ENCODE measurements at places on chromosomes 12 and 14.
A peak's percentile ranks its signal among the peaks of the same experiment; 100 is the strongest.

- peak; percentile 64 for DNase-seq
Observed at GRCh38 chr12:1185460-1186182, 194.6 kb downstream of the ERC1 start.

GRCh38 chr14:48333221-48333920, 658.0 kb upstream of the MDGA2 start:
- DNase-seq: no peak

DNA sequence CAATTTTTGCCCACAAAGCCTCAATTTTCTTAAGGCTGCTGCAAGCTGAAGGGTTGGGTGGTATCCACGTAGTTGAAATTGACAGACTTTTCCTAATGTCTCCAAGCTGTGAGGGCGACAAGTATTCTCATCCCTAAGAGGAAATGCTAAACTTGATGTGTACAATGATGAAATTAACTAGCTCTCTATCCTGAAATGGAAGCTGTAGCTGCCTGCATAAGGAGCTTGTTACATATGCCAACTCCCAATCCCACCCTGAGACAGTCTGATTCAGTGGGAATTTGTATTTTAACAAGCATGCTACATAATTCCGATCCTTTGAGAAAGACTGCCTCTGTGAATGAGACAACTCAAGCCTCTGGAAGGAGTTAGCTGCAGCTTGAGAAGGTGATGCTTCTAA, 45.7 kb upstream of the MDM1 start:
- DNase-seq: no peak

DNA sequence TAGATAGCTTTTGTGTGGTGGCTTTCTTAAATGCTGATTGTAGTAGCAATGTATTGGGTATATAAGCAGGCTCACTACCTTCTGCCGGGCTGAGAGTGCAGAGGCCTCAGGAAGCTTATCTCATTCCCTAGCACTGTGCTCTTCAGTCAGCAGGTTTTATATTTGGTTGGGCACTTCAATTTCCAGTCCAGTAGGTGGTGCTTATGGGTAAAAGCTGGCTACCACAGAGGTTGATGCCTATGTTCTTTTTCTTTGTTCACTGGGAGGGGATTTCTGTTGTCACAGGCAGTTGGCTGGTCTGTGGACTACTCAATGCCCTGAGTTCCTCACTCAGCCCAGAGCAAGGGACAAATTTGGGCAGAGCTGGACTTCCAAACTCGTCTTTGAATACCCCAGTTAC, 43.0 kb upstream of the GLIPR1 start:
- DNase-seq: peak; percentile 13

GRCh38 chr14:21768116-21768874, 94.7 kb upstream of the OR4E1 start:
- DNase-seq: peak; percentile 29

DNA sequence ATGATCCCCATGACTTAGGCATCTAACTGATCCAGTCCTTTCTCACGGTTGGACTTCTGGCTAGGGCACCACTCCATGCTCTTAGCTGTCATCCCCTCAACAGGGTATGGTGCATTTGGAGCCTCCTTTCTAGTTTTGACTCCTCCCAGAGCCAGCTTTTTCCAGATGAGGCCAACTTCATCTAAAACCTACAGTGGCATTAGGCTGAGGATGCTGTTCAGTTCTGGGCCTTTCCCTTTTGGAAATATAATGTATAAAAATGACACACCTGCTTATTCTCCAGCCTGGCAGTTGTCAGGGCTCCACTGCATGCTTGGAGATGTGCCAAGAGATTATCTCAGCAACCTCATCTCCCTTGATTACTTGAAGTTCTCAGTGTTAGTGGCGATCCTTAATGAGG, 239.7 kb downstream of the EMP1 start:
- DNase-seq: no peak

DNA sequence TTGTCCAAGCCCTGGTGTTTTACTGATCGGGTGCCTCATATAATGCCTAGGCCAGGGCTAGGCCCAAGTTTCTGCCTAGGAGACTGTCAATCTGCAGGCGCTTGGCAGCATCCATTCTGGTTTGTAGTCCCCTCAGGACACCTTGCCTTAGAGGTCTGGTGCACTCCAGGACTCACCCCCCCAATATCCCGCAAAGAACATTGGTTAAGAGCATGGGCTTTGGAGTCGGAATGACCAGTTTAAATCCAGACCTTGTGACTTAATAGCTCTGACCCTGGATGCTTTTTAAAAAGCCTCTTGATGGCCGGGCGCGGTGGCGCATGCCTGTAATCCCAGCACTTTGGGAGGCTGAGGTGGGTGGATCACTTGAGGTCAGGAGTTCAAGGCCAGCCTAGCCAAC, 60.0 kb downstream of the GALNT16 start:
- no peak for DNase-seq

- DNase-seq: no peak
Observed at GRCh38 chr12:107372229-107372658, 278.9 kb upstream of the CRY1 start.

- DNase-seq: peak; percentile 89
Observed at GRCh38 chr12:3491938-3492792, 1.2 kb downstream of the PRMT8 start.

DNA sequence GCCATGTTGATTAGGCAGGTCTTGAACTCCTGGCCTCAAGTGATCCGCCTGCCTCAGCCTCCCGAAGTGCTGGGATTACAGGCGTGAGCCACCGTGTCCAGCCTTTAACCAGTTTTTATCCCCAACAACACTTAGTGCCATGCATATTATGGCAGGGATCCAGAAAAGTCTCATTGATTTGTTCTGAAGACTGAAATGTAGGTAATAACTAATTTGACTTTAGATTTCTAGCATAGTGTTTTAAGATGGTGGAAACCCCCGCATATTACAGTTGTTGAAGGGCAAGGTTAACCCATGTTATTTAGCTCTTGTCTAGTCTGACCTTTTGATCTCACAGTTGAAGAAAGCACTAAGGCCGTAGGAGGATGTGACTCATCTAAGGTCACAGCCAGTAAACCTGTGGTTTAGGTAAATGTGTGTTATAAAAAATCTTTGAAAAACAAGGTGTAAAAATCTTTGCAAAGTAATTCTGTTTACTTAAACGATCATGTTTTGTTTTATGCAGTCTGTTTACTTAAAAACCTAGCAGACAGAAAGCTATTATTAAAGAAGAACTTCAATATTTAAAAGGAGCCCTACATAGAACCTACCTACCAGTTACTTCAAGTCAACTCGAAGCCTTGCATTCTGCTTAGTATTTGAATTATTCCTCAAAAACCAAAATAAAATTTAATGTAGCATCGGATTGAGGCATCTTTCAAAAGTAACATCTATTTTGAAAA, 24.8 kb downstream of the BICDL1 start:
- DNase-seq: peak; percentile 61

- peak; percentile 3 for DNase-seq
Observed at GRCh38 chr14:101134851-101135433, 231.4 kb upstream of the RTL1 start.

- DNase-seq: no peak
Observed at GRCh38 chr14:94112513-94113063, 2.1 kb downstream of the IFI27 start.

- peak; percentile 80 for DNase-seq
Observed at GRCh38 chr12:115572440-115572839, 705.1 kb downstream of the MED13L start.

DNA sequence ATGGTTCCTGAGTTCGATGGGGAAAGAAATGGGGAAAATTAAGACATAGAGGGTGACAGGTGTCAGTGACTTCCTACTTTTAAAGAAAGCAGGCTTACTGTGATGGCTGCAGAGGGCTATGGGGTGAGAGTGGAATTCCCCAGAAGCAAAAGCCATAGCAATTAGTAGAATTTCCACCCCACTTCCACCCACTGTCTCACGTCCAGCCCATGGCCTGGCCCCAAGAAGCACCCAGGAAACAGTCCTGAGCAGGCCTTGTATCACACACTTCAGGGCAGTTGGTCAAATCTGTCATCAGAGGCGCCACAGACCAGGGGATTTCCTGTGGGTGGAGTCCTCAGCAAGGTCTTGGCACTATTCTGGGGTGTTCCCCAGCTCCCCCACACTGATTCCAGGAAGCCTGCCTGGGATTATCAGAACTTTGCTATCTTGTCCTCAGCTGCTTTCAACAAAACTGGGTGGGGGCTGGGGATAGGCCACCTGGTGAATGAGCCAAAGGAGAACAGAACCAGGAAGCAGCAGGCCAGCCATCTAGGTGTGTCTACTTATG, 120.1 kb upstream of the CCND2 start:
- peak; percentile 70 for DNase-seq

- no peak for DNase-seq
Observed at GRCh38 chr14:100617410-100618317, 30.4 kb upstream of the BEGAIN start.

DNA sequence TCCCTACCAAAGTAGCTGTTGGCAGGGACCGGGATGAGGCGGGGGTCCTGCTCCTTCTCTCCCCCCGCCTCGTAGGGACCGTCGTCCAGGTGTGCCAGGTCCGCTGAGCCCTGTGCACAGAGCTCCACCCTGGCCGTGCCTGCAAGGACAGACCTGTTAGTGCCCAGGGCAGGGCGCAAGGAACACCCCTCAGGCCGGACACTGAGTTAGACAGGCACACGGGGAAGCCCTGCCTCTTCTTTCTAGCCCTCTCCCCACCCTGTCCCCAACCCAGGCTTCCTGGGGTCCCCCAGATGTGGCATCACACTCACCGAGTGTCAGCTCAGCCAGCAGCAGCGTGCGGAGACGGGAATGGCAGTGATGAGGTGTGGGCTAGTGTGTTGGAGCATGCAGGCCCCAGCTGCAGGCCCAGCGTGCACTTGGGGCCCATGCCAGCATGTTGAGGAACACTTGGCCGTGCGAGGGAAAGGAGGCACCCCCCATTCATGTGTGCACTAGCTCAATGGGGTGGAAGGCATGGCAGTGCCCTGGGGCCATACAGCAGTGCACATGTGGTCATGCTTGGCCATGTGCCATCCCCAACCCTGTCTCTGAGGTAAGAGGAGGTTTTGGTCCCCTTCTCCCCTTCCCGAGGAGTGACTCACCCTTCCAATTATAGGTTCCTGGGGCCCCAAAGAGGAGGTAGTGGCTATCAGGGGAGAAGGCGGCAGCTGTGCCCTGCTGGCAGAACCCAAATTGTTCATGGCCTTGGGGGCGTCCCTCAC, 7.3 kb downstream of the ITGA7 start:
- DNase-seq: no peak

GRCh38 chr14:44966601-44967336, 4.8 kb downstream of the TOGARAM1 start:
- no peak for DNase-seq

DNA sequence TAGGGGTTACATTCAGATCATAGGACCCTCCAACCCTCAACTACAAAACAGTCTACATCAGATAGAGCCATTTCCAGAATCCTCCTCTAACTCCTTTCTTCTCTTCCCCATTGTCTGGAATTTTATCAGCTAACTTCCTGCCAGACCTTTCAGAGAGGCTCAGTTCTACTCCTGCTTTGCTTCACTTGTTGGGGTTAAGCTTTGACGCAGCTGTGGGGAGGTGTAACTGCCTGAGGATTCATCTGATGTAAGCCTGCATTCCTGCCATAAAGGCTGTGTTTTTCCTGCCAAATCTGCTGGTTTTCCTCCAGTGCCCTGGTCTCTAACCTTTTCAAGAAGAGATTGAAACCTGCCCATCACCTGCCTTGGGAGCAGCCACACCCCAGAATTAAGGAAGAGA, 16.9 kb downstream of the DHRS2 start:
- no peak for DNase-seq

- DNase-seq: no peak
Observed at GRCh38 chr14:35343702-35344101, 51.5 kb downstream of the PSMA6 start.

- no peak for DNase-seq
Observed at GRCh38 chr14:75156901-75157300, 19.5 kb downstream of the TMED10 start.

- no peak for DNase-seq
Observed at GRCh38 chr12:54936736-54937135, 47.8 kb downstream of the TESPA1 start.

DNA sequence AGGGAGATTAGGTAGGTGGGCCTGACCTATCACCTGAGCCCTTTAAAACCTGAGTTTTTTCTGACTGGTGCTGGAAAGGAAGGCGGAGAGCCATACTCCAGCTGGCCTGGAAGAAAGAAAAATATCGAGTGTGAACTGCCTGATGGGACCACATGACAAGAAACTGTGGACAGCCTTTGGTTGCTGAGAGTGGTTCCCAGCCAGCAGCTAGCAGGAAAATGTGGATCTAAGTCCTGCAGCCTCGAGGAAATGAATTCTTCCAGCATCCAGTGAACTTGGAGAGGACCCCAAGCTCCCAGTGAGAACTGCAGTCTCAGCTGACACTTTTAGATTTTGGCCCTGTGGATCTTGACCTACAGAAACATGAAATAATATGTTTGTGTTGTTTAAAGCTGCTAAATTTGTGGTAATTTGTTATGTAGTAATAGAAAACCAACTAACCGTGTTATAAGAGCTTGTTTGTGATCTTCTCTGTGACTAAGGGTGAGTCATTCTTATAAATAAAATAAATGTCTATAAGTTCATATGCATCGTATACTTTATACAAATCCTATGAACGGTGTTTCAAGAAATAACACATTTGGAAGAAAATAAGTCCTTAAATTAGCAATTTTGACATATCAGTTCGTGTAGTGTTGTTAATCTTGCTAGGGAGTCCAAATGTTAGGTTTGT, 359.6 kb downstream of the BMP4 start:
- DNase-seq: no peak

GRCh38 chr12:42854826-42855225, 265.3 kb upstream of the PRICKLE1 start:
- DNase-seq: no peak

- no peak for DNase-seq
Observed at GRCh38 chr14:56482310-56482911, 97.2 kb upstream of the TMEM260 start.

DNA sequence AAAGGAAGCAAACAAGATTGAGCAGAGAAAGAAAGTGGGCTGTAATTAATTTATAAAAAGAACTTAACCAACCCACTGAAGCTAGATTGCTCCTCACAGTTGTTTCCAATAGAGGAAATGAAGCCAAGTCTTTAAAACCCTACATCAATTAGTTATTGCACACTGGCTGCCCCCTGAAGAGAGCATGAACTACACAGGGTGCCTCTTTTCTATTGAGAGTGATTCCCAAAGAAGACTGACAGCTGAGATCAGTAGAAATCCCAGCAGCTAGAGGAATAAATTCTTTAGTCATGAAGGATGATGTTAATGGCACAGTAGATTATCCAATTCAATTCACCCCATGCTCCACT, 8.6 kb upstream of the USP15 start:
- no peak for DNase-seq

- DNase-seq: no peak
Observed at GRCh38 chr14:79256380-79256779, 954.9 kb downstream of the DIO2 start.

- no peak for DNase-seq
Observed at GRCh38 chr12:75487308-75487707, 6.8 kb downstream of the GLIPR1 start.

All from GM13977 (cell line).